ENCODE measurements at places on chromosomes 7 and 10.

DNA sequence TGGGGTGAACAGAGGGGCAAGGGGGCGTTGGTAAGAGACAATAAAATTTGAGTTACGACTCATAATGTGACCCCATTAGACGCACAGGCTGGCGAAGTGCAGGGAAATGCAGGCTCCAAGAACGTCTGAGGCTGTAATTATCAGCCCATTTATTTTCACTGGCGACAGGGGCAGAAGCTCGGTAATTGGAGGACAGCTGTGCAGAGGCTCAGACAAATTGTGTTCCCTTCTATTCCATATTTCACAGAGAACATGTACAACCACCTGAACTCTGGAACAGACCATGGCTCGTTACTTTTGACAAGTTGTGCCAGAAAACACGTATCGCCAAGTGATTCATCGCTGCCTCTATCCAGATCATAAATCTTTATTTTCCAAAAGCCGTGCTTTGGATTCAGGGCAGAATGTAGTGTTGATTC is 137.3 kb upstream of the FRMD4A start:
- DNase-seq, result no peak

- DNase-seq, result no peak
Observed at GRCh38 chr7:102064361-102065025, 222.2 kb upstream of the SH2B2 start.

GRCh38 chr7:110780712-110781111 is 310.2 kb upstream of the LRRN3 start:
- no peak for DNase-seq

- peak; percentile 11 for DNase-seq
Observed at GRCh38 chr10:7409045-7409731, 1.6 kb downstream of the SFMBT2 start.

GRCh38 chr7:20217193-20217948 is at the start of gene MACC1:
MACC1 (minus strand) TSS chr7:20217384; CDS start chr7:20161862, 55,522 bp downstream.
- DNase-seq, result no peak

DNA sequence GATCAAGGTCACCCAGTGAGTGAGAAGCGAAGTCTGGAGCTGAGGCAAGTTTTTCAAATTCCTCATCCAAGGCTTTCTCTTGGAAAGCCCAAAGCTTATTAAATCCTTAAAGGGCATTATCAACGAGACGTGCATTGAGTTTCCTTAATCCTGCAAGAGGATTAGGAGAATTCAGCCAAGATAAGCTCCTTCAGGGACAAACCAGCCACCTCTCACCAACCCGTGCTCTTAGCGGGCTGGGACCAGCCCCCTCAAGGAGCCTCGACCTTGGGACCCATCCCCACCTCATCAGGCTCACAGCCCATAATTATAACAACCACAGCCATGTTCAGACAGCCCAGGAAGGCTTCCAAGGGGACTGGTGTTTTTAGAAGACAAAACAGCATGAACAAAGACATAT is 12.0 kb upstream of the SLC29A4 start:
- DNase-seq, result peak; percentile 23

DNA sequence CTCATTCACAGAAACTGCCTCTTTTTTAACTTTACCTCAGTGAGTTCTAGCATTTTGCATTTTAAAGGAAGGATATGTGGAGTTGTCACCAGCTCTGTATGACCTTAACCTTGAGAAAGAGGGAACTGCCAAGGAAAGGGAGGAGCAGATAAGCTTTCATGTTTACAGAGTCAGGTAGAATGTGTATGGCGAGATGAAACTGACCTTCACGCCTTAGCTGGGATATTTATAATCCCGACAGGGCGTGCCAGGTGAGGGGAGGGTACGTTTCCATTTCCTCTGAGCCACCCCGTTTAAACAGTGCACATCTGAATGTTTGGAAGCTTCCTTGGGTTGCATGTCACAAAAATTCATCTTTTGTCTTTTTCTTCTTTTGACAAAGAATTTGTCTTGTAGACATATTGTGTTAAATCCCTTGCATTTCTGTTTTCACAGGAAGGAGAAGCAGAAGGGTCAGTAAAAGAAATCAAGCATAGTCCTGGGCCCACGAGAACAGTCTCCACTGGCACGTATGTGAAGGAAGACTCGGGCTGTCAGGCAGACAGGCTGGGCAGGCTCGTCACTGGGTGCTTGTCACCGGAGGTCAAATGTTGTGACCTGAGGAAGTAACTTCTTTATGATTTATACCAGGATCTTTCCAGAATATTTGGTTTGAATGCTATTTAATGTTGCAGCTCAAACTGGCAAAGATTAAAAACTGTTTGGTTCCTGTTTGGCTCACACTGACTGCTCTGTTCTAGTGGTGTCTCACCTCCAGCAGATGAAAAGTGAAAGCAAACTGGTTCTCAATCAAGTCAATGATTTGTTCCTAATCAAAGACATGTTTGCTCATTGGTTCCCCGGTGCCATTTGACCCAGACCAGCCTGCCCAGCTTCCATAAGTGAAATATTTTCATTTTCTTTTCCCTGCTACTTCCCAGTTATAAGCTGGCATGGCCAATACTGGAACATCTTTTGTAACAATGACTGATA is 16.2 kb downstream of the OPTN start:
- DNase-seq, result no peak

- DNase-seq, result no peak
Observed at GRCh38 chr10:15053061-15053460, 9.3 kb downstream of the OLAH start.

- no peak for DNase-seq
Observed at GRCh38 chr10:87739703-87740102, 78.3 kb downstream of the ATAD1 start.

DNA sequence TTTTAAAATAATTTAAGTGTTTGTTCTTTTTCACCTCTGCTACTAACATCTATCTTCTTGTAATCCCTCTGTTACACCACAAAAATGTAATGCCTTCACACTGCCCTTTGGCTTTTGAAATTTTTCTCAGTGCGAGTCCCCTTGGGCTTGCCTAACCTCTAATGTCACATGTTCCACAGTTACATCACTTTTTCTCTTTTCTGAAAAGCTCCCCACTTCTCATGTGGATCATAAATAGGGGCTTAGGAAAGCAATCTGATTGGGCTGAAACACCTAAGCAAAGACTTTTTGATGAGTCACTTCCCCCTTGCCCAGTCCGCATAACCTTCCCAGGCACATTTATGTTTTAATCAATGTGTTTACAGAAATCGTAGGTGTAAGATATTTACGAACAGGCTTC is 288.2 kb downstream of the IPMK start:
- DNase-seq, result no peak

DNA sequence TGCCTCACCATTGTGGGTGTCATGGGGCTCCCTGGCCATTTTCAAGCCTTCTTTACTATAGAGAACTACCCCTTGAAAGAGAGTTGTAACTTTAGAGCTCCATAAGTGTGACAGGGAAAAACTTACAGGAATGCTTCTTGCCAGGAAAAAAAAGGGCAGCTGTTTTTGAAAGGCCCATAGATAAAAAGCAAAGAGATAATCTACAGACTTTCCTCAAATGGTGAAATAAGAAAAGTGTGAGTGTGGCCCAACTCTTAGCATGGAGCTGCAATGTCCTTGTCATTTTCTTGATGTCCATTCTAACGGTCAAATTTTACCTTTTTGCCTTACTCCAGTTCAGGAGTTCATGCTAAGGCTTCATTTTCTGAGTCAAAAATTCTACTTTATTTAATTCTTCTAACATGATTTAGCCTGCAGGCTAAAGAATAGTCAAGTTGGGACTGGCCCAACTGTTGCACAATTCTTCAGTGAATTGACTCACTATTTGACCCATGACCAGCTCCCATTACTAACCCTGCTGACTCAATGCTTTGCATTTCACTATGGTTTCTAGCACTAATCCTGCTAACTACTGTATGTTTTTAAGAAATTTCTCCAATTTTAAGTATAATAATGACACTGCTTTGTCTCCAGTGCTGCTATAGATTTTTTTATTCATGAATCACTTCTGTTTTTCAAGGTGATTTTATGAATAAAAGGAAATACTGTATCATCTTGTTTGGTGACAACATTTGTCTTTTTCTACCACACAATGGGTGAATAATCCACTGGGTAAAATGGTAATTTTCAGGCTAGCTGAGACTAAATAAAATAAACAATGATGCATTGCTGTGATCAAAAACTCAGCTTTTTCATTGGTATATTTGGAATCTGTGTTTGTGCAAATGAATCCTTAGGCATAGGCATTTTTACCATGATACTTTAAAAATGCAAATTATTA is 41.4 kb upstream of the SGCE start:
- DNase-seq, result no peak

GRCh38 chr10:123604506-123604905 is 61.6 kb upstream of the GPR26 start:
- DNase-seq, result no peak

- no peak for DNase-seq
Observed at GRCh38 chr7:85119934-85120333, 66.9 kb downstream of the SEMA3D start.

DNA sequence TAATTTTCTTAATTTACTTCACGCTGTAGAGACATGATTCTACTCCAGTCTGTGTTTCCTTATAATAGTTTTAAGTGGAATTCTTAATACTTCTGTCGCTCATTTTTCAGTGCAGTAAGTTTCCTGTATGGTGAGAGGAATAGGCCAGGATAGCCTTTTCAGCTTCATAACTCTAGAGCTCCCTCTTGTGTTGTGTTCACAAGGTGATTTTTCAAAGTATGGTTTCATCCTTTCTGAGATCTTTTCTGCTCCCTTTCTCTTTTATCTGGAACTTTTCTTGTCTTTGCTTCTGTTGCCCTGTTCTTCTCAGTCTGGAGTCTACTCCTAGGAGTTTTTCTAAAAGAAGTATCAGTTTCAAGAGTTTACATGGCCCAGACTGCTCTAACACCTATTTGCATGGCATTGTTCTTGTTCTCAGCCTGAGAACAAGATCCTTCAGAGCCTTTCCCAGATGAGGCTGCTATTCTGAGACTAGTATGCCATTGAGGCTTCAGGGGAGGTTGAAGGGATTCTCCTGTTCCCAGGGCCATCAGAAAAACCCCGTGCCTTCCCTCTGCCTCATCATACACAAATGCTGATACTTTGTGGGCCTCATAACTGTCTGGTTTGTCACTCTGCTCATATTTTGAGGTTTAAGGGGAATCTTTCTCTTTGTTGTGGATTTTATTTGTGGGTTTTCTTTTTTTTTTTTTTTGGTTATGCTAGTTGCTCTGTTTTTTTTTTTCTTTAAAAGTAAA is 21.8 kb downstream of the NET1 start:
- no peak for DNase-seq

DNA sequence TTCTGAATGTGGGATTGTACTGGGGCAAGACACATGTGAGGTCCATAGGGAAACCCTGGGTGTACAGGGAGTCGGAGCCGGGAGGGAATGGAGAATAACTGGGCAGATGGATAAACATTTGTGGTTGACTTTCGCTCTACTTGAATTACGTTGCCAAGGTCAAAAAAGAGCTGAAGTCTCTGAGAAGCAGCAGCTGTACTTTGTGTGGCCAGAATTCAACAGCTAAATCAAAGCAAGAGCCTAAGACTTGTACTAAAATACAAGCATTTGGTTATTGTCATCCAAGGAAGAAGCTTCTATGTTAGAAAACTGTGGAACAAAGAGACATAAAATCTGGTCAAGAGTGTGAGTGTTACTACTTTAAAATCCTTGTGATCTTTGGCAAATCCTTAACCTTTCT is 457.2 kb downstream of the ARL4A start:
- DNase-seq, result peak; percentile 6

DNA sequence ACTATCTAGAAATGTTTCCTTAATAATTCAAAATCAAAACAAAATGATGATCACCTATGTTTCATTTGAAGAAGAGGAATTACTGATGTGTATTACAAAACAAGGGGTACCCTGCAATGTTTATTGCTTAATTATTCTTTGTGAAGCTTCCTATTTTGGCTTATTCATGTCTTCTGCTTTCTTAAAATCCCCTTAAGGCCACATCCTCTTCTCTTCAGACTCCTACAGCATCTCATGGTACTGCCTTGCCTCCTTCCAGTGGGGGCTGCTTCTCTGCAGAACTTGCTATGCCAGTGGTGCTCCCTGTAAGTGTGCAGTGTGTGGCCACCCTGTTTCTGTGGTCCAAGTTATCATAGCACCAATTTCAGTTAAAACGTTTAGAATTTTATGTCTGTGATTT is 35.0 kb downstream of the CCDC146 start:
- no peak for DNase-seq

GRCh38 chr10:46540412-46541016 is 15.9 kb downstream of the GPRIN2 start:
- DNase-seq, result no peak

GRCh38 chr10:96642973-96643372 is 56.2 kb upstream of the TM9SF3 start:
- DNase-seq, result peak; percentile 0

DNA sequence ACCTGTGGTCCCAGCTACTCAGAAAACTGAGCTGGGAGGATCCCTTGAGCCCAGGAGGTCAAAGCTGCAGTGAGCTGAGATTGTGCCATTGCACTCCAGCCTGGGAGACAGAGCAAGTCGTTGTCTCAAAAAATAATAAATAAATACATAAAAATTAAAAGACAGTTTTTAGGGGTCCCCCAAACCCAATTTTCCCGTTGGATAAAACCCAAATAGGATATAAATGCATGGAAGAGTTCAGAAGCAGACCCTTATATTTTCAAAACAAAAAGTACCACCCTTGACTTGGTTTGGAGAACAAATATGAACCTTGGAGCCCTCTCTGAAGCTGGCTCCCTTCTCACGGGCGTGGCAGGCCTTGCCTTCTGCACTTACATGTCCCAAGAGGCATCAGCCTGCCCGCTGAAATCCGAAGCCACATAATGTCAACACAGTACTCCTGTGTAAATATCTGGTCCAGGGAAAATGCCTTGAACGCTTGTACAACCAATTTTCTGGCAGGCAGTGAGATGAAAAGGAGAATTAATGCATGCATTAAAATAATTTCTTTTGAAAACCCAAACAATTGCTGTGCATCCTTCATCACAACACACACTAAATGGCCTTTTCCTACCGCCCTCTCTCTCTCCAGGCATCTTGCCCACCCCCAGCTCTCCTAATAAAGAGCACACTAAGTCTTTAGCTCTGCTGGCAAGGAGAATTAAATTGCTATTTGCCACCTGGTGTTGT is 46.4 kb upstream of the PARD3 start:
- DNase-seq, result peak; percentile 8

- no peak for DNase-seq
Observed at GRCh38 chr7:36562121-36562520, 162.2 kb downstream of the AOAH start.

DNA sequence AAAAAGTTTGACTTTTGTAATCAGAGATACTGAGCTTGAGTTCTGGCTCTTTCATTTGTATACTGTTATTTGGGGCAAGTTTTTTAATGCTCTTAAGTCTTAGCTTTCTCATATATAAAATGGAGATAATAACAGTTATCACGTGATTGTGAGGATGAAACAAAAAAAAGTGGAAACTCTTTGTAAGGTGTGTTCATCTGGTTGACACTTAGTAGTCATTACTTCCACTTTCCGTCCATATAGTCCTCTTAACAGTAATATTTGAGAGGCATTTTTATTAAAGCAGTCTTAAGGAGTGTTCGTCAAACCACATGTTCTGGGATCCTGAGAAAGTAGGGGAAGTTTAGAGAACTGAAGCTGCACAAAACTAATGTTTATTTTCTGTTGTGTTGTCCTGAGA is 65.6 kb downstream of the PTEN start:
- DNase-seq, result no peak

GRCh38 chr7:107703219-107703618 is 40.7 kb upstream of the CBLL1 start:
- DNase-seq, result no peak
